SK-N-DZ (cell line): ENCODE measurements at places on chromosomes 1 and 21.

GRCh38 chr1:231936983-231937775, 310.6 kb downstream of the DISC1 start:
- peak; percentile 66 for DNase-seq

DNA sequence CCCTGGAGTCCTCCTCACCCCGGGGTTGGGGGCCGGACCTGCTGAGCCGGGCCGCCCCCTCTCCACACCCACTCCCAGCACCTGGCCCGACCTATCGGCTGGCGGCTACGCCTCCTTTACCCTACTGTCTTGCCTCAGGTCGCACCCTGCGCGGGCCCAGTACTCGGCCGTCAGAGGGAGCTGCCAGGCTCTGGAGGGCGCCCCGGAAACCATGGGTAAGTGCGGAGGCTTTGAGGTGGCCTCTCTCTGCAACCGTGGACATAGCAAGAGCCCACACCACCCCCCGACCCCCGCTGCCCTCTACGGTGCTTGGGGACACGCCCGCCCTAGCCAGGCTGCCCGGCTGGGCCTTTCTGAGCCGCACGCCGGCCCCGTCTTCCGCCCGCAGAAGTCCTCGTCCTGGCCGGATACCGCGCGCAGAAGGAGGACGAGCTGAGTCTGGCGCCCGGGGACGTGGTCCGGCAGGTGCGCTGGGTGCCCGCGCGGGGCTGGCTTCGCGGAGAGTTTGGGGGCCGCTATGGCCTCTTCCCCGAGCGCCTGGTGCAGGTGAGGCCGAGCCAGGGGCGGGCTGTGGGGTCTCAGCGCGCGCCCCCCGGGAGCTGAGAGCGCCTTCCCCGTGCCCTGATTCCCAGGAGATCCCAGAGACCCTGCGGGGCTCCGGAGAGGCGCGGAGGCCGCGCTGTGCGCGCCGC, at the start of gene SH3D21:
Gene SH3D21 (plus strand): TSS at position 159 of the 692 bp plus-strand sequence. CDS start 53 bp downstream, at position 212.
- DNase-seq = peak; percentile 31

GRCh38 chr1:41656825-41657500, 172.5 kb upstream of the EDN2 start:
- DNase-seq = no peak

DNA sequence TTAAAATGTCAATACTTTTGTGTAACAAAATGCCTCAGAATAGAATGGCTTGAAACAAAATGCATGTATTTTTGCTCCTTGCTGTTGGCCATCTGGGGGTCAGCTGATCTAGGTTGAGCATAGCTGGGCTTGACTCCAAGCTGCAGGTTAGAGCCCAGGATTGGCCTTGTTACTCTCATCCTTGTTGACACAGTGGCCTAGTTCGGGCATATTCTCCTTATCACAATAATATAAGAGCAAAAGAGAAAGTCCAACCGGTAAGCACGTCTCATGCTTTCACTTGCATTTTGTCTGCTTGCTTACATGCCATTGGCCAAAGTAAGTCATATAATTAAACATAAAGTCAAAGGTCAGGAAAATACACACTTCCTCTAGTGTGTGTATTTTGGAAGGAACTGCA, 456.2 kb downstream of the KCNT2 start:
- DNase-seq = no peak

GRCh38 chr1:6417961-6418667, 1.6 kb downstream of the HES2 start:
- no peak for DNase-seq

- peak; percentile 33 for DNase-seq
Measured at GRCh38 chr1:246117066-246117791, 389.9 kb downstream of the SMYD3 start.

- DNase-seq = no peak
Measured at GRCh38 chr1:230292689-230293389, 133.3 kb downstream of the PGBD5 start.

DNA sequence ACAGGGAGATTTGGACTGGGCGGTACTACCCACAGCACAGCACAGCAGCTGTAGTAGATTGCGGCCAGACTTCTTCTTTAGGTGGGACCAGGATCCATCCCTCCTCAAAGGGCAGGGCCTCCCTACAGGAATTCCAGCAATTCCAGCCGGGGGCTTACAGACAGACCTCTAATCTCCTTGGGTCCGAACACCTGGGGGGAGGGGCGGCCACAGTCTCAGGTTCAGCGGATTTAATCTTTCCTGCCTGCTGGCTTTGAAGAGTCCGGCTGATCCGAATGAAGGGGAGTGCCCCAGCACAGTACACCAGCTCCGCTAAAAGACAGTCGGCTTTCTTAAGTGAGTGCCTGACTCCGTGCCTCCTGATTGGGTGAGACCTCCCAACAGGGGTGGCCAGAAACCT, 1708.5 kb downstream of the BRINP3 start:
- no peak for DNase-seq

GRCh38 chr1:67626090-67626860, 58.7 kb upstream of the GADD45A start:
- no peak for DNase-seq

GRCh38 chr1:9586147-9586766, 2.5 kb upstream of the TMEM201 start:
- no peak for DNase-seq
